ENCODE measurements at places on chromosomes 6 and 20.
A peak's percentile ranks its signal among the peaks of the same experiment; 100 is the strongest.

DNA sequence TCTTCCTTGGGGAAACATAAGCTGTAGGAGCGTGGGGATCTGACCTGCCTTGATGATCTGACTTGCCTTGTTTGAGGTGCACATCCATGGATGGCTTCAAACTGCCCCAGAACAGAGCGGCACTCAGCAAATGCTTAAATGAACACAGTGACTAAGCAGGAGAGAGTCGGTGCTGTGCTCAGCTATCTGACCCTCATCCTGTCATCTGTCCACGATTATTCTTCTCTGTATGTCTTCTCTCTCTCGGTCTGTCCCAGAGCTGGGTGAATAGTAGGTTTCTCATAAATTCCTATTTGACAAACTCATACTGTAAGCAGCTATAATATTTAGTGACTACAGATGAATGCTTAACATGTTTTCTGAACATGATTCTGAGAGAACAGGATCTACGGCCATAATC is 37.3 kb downstream of the TRAM2 start:
- no peak for DNase-seq

GRCh38 chr6:138529478-138529877 is 30.2 kb upstream of the NHSL1 start:
- DNase-seq: no peak

GRCh38 chr6:144585217-144585814 is 300.2 kb downstream of the UTRN start:
- no peak for DNase-seq

DNA sequence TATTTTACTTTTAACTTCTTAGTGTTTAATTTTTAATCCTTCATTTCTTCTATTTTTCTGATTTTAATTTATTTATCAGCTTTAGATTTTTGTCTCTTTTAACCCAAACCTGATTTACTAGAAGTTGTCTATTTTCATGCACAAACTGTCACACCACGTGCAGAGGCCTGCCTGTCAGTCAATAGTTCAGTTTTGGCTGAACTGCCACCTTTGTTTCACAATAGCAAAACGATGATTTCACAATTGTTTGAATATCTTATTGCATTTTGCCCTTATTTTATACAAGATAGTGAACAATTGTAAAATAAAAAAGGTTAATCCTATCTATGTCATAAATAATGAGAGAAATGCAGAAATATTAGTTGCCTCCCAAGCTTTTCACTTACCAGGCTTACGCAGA is 24.0 kb upstream of the PPP1R3G start:
- no peak for DNase-seq

DNA sequence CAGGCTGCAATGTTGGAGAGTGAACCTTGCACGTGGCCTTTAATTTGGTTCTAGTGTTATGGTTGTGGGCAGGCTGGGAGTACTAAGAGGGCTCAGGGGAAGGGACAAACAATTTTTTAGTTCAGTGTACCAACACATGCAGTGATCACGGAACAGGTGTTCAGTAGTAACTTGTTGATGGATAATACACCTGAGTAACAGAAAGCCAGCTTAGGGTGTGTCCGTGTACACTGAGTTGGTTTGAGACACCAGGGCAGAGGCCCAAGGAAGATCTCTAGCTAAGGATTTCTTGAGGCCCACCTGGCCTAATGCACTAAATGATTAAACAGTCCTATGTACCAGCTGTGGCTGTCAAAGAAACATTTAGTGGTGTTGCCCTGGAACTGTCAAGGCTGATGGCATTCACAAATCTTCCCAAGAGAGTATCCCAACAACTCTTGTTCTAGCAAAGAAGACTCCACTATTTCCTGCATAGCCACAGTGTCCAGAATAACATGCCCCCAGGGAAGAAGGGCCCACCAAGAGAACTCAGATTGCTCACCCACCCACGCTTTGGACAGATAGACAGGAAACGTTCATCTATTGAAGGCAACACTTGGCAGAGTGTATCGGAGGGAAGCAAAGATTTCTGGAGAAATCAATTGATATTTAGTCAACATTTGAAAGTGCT is 60.0 kb downstream of the CD83 start:
- no peak for DNase-seq

- no peak for DNase-seq
Measured at GRCh38 chr20:44200371-44200770, 10.2 kb downstream of the OSER1 start.

- no peak for DNase-seq
Measured at GRCh38 chr6:2433711-2434110, 188.3 kb upstream of the GMDS start.

GRCh38 chr20:49278818-49279676 is 1.2 kb upstream of the ZNFX1 start:
- DNase-seq: no peak

GRCh38 chr20:62820208-62820961 is 3.5 kb downstream of the COL9A3 start:
- no peak for DNase-seq

GRCh38 chr6:35601331-35602132 is 87.2 kb downstream of the FKBP5 start:
- peak; percentile 77 for DNase-seq

GRCh38 chr6:149749594-149750135 is at the start of gene PCMT1:
Gene PCMT1, plus strand, starts transcription at chr6:149749741. Its CDS starts 161 bp downstream, at chr6:149749902.
- peak; percentile 96 for DNase-seq

All from cardiac septum (tissue), 1 donor.